ENCODE measurements at places on chromosomes 12 and 14.
A peak's percentile ranks its signal among the peaks of the same experiment; 100 is the strongest.

GRCh38 chr14:44609201-44609600 lies 102.1 kb upstream of the FSCB start:
- no peak for DNase-seq

GRCh38 chr12:118328486-118329330 lies 44.0 kb downstream of the TAOK3 start:
- peak; percentile 41 for DNase-seq

DNA sequence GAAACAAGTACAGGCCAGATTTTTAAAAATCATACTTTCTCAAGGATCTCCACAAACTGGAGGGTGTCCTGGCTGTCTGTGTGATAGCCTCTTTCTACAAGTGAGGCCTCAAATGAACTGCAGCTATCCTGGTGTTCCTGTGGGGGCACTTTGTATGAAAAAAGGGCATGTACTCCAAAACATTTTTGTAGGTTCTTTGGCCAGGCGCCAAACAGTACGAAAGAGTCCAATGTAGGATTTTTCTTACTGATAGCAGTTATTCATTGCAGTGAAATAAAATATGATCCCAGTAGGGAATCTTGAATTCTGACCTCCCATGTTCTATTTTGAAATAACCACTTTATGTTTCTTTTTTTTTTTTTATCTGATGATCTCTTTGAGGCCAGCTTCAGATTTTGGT lies 381.7 kb downstream of the PAWR start:
- no peak for DNase-seq

GRCh38 chr12:2825132-2825531 lies 9.7 kb downstream of the NRIP2 start:
- DNase-seq: no peak

GRCh38 chr12:64019101-64019500 lies 174.6 kb downstream of the SRGAP1 start:
- DNase-seq: no peak

- peak; percentile 45 for DNase-seq
These were observed 89.4 kb downstream of the ATP23 start for GRCh38 chr12:58030566-58031279.

- DNase-seq: no peak
These were observed 54.9 kb upstream of the GPR68 start for GRCh38 chr14:91299121-91300115.

DNA sequence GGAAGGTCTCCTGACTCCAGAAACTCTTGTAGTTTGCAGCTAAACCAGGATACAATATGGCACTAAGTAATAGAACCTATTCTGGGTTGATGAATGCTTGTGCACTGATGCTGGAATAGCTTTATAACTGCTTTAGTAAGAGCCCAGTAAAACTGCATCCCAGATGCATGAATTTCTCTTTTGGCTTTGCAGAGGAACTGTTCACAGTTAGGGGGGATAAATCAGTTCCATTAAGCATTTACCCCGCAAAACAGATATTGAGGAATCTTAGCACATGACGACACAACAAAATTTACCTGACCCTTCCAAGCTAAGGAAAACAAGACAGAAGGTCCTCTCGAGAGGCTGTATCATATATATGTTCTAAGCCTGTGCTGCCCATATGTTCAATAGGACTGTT lies 457.4 kb downstream of the FOXG1 start:
- no peak for DNase-seq

- DNase-seq: no peak
These were observed 43.3 kb downstream of the PPP1R12A start for GRCh38 chr12:79891506-79892162.
